ENCODE measurements at places on chromosomes 5 and 9.
A peak's percentile ranks its signal among the peaks of the same experiment; 100 is the strongest.

GRCh38 chr9:77810637-77811119 lies 162.6 kb upstream of the GNA14 start:
- DNase-seq, result no peak

GRCh38 chr9:108083796-108084352 lies 594.3 kb upstream of the KLF4 start:
- DNase-seq, result no peak

DNA sequence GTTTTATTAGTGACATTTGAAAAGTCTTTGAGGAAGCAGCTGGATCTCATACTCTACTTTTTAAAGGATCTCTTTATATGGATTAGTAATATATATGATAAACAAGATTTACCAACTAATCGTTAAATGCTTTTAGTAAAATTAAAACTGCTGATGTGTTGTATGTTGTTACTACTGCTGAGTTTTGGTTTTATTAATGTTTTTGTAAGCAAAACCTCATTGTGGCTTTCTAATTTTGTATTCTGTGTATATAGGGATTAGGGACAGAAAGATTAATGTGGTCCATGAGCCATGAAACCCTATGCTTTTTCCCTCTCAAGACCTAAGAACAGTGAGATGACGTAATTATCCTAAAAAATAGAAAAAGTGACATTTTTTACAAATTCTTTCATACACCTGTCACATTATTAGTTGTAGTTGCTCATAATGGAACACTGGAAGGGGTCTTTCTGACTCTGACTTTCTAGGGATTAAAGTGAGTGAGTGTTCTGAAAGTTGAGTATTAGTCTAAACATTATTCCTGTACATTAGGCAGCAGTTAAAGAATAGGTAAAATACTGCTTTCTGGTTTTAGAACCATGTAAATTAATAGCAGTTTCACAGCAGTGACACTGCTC lies 85.9 kb downstream of the SLC12A2 start:
- DNase-seq, result no peak

GRCh38 chr9:89444274-89444673 lies 53.6 kb downstream of the SEMA4D start:
- DNase-seq, result peak; percentile 45

- no peak for DNase-seq
Observed at GRCh38 chr5:146624179-146624578, 108.2 kb upstream of the GPR151 start.

DNA sequence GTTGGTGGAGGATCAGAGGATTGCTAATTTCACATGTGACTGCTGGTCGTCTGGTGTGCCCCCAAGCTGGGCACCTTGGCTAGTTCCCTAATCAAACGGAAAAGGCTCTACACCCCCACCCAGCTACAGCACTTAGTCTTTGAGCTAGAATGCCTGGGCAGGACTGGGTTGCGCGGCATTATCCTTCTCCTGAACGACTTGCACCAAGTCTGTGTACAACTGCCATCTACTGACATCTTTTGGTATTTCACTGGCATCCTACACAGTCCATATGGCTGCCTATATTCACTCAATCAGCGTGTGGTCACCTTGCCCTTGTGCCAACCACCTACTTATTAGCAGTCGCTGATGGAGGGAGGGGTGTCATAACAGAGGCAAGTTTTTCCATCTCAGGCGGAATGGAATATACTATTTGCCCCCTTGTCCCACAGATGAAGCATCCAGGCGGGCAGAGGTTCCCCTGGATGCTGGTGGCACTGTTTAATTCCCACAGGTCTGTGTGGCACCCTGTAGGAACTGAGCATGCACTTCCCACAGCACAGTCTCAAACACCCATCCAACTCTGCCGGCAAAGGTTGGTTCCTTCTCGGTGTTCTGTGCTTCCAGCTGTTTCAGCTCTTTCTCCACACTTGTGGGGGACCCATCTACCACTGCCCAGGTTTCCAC lies 150.1 kb downstream of the OSTF1 start:
- DNase-seq, result peak; percentile 21

DNA sequence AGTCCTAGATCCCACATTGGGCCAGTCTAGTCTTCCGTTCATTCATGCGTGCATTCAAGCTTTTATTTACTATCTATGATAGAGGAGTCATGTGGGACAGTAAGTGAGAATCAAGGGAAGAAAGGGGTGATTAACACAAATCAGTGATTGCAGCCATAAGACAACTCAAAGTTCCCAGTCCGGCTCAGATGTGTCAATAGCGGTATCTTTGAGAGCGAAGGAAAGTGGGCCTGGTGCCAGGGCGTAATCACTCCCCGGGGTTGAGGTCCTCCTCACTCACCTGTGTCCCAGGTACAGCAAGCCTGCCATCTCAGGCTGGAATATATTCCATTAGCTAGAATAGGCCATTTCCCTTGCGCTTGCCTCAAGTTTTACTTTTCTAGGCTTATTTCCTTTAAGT lies 196.3 kb downstream of the ATP10B start:
- DNase-seq, result no peak

GRCh38 chr5:137997726-137998213 lies 35.1 kb downstream of the FAM13B start:
- DNase-seq, result peak; percentile 10

DNA sequence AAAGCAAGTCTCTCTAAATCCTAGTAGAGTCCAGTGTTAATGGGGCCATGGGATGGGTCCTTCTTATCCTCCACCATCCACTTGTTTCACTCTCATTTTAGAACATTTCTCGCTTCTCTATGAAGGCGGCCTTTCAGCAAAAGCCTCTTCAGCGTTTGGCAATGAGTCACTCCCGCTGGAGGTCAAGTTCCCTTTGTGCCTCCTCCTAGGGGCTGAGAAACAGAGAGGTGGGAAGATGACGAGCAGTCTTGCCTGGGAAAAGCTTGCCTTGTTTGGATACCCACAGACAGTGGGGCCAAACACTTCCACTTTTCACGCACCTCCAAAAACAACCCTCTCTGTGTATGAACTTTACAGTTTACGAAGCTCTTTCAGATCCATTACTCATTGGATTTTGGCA lies 168.8 kb downstream of the GABBR2 start:
- no peak for DNase-seq

- DNase-seq, result no peak
Observed at GRCh38 chr9:7201196-7201595, 443.4 kb downstream of the KDM4C start.

DNA sequence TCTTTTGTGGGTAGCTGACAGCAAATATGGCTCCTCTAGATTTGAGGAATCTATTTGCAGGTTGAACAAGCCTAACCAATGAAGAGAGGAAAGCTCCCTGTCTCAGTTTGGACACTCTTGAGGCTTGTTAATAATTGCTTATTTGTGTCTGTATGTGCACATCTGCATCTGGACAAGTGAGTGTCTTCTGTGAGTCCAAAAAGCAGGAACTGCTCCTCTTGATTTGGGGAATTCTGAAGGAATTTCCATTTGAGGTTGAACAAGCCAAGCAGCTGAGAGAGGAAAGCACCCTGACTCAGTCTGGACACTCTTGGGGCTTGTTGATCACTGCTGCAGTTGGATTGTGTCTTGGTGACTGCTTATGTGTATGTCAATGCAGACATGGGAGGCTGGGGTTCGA lies 211.6 kb downstream of the DTWD2 start:
- DNase-seq, result no peak

GRCh38 chr9:16105168-16106020 lies 552.6 kb downstream of the CCDC171 start:
- DNase-seq, result no peak

DNA sequence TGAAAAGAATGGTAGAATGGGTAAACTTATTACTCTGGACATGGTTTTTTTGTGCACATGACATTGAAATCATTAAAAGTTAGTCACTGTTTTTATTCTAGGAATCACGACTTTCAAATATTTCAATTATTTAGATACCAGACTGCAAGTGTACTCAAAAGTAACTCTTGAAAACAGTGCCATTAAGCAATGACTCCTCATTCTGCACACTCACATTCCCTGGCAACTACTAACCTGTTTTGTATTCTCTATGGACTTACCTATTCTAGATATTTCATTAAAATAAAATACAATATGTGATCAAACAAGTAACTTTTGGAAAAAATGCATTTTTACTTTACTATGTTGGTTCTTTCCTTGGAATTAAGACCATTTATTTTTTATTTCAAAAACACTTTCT lies 607.0 kb downstream of the PDE4D start:
- no peak for DNase-seq
